ENCODE measurements at places on chromosomes 4 and X.

DNA sequence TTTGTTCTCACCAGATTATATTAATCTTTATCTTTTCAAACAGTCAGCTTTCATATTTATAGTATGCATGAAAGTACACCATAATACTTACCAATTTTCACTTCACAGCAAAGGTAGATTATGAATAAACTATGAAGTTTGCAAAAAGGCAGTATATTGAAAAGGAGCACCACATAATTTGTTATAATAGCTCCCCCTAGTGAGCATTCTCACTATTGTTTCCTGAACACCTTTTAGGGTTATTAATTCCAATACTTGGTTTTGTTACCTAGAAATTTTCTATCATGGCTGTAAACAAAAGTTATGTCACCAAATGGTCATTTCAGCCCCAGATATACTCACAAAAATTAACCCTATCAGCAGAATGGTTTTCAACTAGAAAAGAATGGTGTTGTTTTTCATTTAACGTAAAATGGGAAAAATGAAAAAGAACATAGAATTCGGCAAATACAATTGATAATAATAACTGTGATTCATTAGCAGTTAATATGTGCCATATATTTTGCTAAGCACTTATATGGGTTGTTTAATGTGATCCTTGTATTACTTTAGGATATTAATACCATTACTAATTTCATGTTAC lies 30.2 kb upstream of the NKX6-1 start:
- no peak for DNase-seq

- DNase-seq, result no peak
Observed at GRCh38 chrX:45843518-45843917, 642.8 kb upstream of the DIPK2B start.

DNA sequence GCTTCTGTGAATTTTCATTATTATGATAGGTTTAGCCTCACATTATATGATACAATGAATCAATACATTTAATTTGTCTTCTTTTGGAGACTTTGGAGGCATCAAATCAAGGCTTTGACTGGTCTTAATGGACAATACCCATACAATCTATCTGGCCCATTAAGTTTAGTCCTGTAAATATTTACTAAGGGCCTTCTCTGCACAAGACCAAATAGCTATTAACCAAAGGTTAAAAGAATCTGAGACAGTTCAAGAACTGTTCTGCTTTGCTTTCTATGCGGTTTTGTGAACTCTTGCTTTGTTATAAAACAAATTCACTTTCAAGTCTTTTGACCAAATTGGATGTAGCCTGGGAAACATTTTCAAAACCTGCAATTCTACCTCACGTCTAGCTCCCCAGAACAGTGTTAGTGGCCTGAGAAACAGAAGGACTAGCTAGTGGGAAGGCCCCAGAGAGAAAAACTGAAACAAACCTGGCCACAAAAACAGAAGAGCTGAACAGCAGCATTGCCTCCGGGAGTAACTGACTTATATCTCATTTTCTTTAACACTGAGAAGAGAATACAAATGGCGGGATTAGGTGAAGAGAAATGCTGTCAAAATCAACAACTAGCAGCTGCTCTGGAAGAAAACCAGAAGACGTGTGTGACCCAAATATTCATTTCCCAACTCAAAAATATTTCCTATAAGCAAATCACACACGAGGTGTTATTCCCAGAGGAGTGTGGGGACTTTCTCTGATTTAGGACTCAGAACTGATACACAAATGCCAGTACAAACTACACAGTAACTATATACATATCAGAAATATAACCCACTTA lies 548 bp downstream of the TLR1 start:
- DNase-seq, result no peak

DNA sequence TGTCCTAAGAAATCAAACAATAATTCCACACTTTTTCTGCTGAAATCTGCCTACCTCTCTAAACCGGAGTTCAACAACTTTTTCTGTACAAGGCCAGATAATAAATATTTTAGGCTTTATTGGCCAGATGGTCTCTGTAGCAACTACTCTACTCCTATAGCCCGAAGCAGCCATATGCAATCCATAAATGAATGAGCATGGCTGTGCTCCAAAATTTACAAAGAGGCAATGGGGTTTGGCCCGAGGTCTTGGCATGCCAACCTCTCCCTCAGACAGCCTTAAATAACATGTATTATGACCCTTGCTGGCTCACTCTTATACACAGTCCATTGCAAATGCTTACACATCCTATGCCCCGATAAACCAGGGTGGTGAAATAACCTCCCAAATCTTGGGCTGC lies 98.6 kb upstream of the GPM6A start:
- DNase-seq, result no peak

DNA sequence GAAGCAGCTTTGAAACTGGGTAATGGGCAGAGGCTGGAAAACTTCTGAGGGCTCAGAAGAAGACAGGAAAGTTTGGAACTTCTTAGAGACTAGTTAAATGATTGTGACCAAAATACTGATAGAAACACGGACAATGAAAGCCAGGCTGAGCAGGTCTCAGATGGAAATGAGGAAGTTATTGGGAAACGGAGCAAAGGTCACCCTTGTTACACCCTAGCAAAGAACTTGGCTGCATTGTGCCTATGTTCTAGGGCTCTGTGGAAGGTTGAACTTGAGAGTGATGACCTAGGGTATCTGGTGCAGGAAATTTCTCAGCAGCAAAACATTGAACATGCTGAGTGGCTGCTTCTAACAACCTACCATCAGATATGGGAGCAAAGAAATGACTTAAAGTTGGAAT lies 50.8 kb upstream of the FBXW7 start:
- DNase-seq, result no peak

- no peak for DNase-seq
Observed at GRCh38 chr4:14787894-14788293, 214.4 kb upstream of the CPEB2 start.

DNA sequence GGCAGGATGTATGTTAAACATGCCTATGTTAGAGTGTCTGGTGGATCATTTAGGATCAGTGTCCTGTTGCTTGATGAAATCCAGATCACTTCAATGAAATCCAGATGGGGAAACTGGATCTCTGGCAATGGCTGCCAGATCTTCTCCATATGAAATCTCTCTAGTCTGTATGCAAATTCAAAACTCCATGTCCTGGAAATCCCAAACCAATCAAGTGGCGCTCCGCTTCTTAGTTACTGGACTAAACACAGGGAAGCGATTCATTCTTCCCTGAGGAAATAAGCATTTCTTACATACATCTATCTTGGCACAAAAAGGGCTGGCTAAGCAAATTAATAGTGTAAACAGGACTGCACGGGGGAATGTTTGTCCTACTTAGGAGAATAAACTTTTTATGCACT lies 94.9 kb downstream of the HDAC8 start:
- no peak for DNase-seq

DNA sequence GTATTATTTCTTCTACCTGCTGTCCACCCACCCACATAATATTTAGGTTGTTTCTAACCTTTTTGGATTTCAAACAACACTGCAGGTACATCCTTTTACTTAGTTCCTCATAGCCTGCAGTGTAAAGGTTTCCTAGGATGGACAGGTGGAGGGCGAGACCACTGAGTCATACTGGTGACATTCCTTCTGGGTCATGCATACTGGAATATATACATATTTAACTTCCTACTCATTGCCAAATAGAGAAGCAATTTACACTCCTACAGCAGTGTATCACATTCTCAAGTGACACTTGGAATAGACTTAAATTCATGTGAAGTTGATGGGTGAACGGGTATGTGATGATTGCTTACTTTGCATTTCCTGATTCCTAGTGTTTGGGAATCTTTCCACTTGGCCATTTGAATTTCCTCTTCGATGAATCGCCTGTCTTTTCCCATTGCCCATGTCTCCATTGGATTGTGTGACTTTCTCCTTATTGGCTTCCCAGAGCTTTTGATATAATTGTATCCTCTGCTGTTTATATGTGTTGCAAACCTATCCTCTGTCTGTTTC lies 8.2 kb upstream of the PPP2R2C start:
- no peak for DNase-seq

- DNase-seq, result no peak
Observed at GRCh38 chr4:150999086-150999485, 16.0 kb downstream of the LRBA start.

GRCh38 chr4:2938906-2939305 lies 24.3 kb downstream of the NOP14 start:
- no peak for DNase-seq

- no peak for DNase-seq
Observed at GRCh38 chrX:119690921-119691716, 1.8 kb downstream of the SEPTIN6 start.

DNA sequence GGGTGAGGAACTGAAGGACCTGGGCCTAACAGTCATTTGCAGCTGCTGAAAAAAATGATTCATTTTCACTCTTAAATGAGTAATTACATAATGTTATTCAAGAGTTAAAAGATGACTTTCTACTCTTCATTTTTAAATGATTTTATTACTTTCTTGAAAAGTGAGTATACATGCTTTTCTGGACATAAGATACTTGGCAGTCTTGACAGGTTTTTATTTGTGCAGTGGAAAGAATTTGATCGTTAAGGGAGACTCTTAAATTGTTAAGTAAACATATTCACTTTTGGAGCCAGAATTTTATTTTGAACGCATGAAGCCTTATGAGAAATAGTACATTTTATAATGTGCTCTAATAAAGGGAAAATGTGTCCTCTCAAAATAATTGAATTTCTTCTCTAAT lies 245.7 kb downstream of the TENM3 start:
- no peak for DNase-seq

DNA sequence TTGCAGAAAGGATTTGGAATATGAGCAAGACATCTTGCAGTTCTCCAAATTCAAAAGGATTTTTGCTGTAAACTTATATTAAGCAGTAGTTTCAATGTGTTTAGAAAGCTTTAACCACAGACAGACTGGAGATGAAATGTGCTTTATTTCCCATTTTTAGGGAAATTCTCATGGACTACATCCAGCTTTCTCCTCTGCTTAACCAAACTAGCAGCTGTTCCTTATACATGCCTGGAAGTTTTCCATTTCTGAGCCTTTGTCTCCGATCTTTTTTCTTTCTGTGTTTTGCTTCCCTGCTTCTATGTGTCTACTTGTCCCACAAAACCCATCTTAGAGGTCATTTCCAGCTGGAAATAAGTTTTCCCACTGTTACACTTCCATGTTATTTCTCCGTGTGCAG lies 41.6 kb downstream of the TMA16 start:
- no peak for DNase-seq

GRCh38 chrX:119784747-119785446 lies 6.5 kb downstream of the RPL39 start:
- no peak for DNase-seq

Measured in GM12892 (cell line).